ENCODE measurements at places on chromosomes 1 and 21.

GRCh38 chr1:151978922-151979321, 14.7 kb downstream of the S100A10 start:
- DNase-seq, result no peak

DNA sequence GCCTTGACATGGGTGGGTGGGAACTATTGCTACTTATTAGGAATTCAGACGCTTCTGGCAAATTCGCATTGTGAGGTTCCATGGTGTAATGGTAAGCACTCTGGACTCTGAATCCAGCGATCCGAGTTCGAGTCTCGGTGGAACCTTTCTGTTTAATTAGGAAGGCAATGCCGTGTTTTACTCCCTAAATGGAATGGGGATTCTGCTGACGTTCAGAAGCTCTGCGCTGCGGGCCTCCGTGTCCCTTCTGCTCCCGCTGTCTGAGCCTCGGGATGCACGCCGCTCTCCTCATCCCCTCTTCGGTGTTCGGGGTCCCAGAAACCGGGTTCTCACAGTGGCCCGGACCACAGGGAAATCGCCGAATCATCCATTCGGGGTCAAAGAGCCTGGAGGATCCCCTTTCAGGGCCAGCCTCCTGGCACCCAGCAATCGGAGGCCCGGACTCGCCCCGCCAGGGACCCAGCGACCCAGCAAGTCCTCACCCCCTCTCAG, 280.3 kb downstream of the FAM72C start:
- DNase-seq, result no peak

GRCh38 chr1:98130408-98130807, 209.6 kb upstream of the DPYD start:
- no peak for DNase-seq

DNA sequence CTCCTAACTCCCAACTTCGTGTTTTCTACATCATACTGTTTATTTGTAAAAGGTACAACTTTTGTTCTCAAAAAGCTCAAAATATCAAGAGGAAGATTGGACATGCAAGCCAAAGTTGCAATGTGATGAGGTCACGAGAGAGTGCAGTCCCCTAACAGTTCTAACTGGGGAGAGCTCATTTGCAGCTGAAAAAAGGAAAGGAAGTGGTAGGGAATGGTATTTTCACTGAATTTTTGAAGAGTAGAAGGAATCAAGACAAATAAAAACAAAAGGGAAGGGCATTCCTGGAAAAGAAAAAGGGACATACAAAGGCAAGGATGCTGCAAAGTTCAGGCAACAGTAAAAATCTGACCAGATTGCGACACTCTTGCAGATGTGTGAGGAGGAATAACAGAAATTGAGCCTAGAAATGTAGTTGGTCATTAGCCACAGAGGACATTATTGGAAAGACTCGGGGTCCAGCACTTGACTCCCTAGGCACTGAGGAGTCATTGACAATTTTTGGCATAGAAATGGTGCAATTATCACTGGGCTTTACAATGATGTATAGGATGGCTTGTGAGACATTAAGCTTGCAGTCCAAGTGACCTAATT, 67.9 kb downstream of the TBX15 start:
- DNase-seq, result no peak

GRCh38 chr1:32888134-32888533, 1.8 kb downstream of the HPCA start:
- DNase-seq, result no peak

DNA sequence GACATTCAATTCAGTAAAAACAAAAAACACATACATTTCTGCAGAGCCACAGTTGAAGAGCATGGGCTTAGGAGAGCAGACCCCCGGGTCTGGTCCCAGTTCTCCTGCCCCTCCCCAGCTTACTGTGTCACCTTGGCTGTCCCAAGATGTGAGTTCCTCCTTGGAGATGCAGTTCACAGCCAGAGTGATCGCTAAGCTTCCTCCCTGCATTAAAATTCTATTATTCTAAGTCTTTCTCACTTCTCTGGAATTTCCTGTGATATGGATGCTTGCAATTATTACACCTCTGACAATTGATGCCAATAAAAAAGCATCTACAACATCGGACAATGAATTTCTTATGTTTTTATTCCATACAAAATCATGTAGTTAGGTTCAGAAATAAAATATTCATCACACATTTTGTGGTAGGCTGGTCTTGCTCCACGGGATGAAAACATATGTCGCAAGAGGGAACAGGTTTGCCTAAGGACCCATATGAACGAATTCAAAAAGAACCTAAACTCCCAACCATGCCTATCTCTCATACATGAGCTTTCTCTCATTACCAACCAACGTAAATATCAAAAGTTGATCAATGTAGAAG, 328.5 kb upstream of the RUNX1 start:
- DNase-seq, result no peak

- no peak for DNase-seq
Observed at GRCh38 chr21:34200288-34200905, 127.0 kb downstream of the MRPS6 start.

DNA sequence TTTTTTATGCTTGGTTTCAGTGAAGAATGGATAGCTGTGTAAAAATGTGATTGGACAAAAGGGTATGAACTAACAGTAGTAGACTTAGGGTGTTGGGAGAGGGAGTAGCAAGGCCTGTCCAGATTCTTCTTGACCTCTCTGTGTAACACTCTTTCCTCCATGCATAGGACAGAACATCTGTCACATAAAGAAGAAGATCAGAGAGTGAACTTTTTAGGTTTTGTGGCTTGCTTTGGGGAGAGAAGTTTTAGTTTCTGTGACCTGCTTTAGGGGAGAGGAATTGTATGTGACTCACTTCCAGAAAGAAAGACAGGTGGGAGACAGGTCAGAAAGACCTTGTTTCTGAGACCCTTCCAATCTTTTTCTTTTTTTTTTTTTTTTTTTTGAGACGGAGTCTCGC, 27.3 kb upstream of the LRRC52 start:
- DNase-seq, result no peak

- no peak for DNase-seq
Observed at GRCh38 chr1:114428083-114428754, 82.8 kb downstream of the TRIM33 start.

DNA sequence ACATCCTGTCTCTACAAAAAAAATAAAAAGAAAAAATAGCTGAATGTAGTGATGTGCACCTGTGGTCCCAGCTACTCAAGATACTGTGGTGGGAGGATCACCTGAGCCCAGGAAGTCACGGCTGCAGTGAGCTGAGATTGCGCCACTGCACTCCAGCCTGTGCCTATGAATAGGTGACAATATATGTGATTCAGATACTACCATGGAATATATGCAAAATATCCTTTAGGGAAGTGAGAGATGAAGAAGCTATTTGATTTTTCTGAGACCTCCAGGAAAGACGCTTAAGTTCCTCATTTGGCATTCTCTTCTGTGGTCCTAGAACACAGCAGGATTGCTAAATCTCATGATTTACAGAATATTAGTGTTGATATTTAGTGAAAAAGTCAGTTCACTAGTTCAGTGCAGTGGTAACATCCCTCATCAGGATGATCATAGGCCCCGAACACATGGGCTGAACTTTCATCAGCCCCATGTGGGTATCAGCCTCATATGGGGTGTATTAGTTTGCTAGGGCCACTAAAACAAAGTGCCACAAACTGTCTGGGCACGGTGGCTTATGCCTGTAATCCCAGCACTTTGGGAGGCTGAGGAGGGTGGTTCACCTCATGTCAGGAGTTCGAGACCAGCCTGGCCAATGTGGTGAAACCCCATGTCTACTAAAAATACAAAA, 6.0 kb upstream of the VASH2 start:
- DNase-seq, result no peak

DNA sequence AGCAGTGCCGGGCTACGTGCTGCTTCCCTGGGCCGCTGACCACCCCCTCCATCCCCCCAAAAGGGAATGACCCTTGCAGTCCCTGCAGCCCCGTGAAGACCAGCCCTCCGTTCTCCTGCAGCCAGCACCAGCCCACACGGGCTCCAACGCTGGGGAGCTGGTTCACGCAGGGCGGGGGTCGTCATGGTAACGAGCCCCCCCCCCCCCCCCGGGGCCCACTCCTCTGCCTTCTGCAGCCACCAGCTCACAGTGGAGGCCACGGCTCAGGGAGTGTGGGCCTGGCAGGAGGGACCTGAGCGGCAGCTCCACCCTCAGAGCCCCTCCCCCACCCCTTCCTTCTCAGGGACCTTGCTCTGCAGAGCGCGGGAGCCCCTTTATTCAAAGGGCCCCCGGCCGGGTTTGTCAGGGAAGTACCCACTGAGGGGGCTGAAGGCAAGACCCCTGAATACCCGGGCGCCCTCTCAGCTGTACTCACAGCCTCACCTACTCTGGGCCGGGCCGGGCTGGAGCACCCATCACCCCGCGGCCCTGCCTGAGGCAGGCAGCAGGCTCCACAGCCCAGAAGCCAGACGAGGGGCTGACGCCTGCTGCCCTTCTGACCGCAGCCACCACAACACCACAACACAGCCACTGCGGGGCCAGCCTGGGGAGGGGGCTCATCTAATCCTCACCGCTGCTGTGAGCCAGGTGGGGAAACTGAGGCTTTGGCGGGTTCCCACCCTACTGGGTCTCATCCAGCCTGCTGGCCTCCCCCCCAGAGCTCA, 12.6 kb downstream of the MEGF6 start:
- no peak for DNase-seq

DNA sequence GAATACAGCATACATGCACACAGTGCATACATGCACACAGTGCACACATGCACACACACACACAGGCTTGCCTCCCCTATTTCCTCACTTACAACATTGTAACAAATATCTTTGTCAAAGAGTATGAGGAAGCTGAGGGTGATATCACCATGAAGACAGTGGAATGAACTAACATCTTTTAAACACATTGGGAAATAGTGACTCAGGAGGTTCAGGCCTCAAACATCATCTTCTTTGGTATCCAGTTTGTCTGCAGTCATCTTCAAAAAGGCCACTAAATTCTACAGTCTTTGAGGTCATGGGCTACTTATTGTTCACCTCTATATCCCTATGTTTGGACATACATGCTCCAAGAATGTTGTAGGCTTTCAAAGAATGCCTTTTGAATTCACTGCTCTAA, 2.1 kb upstream of the LCE2B start:
- no peak for DNase-seq

DNA sequence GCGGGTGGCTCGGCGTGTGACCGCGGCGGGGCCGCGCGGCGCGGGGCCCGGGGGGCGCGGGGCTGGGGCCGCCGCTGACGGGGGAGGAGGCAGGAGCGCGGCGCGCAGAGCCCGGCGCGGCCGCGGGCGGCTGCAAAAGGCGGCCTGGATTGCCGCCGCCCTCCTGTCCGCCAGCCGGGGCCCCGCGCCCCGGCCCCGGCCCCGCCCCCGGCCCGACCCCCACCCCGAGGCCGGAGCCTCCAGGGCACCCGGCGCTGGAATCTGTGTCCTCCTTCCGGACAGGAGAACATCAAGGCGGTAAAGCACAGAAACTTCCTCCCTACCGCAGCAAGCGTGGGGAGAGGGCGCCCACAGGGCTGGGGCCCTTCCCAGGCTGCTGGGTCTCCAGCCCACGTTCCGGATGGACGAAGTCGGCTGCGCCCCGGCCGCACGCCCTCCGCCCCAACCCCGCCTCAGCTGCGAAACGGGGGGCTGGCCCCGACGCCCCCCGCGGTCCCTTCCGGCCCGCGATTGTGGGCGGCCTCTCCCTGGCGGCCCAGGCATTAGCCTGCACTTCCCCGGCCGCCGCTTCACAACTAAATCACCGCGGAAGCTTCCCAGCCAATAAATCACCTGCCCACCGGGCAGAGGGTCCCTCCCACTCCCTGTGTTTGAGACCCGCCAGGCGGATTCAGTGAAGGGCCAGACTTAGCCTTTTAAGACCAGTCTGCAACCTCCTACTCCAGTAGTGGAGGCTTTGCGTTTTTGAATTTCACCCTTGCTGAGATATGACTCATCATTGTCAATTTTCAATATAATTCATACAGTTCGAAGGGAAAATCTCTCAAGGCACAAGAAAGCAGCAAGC, 106.0 kb downstream of the SLC45A1 start:
- peak; percentile 60 for DNase-seq

GRCh38 chr1:9443913-9444445, 95.3 kb upstream of the SLC25A33 start:
- no peak for DNase-seq

DNA sequence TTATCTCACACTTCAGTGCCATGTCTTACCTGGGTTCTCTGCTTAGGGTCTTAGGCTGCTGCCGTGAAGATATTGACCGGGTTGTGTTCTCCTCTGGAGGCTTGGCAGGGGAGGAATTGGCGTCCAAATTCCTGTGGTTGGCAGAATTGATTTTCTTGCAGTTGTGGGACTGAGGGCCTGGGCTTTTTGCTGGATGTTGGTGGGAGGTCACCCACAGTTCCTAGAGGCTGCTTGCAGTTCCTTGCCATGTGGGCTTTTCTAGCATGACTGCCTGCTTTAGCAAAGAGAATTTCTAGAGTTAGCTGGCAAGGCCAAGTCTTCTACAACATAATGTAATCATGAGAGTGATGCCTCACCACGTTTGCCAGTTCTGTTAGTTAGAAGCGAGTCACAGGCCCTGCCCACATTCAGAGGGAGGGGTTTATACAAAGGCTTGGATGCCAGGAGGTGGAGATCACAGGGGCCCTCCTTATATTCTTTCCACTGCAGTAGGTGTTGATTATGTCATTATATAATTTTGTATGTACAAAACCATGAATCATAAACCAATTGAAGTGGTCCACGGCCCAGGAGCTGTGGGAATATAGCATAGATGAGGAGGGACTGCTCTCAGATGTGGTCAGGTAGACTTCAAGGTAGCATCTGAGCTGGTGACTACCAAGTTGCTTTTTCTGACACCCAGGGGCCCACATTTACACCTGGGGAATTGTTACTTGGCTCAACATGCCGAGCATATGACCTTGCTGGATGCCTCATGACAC, 6.6 kb downstream of the UBL4B start:
- DNase-seq, result no peak

DNA sequence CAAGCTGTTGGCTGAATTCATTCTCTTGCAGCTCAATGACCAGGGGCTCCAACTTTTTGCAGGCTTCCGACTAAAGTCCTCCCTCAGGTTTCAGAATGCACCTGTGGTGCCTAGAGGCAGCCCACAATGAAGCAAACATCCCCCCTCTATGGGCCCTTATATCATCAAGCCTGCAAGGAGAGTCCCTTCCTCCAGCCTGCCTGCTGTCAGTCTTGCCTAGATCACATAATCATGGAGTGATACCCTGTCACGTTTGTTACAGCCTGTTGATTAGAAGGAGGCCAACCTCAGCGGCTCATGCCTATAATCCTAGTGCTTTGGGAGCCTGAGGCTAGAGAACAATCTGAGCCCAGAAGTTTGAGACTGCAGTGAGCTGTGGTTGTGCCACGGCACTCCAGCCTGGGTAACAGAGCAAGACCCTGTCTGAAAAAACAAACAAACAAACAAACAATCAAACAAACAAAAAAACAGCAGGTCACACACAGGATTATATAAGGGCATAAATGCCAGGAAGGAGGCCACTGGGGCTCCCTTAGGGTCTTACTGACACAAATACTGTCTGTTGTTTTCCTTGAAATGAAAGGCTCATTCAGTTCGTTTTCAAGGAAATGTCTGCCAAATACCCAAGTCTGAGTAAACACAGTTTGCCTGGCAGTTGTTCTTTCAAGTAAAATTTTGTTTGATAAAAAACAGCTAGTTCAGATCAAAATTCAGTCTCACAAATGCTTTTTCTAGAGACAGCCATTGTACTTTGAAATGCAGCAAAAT, 4.7 kb upstream of the SPRR3 start:
- no peak for DNase-seq

All from left cardiac atrium (tissue), 4 donors.